Activated T-helper 1 cell treated with anti-CD3 and anti-CD28 coated beads, Interleukin-2, amount 50 U/mL, for 16 hours (primary cell): ENCODE measurements at places on chromosomes 3 and 15.

- no peak for DNase-seq
Measured at GRCh38 chr3:118436697-118437262, 597.9 kb downstream of the IGSF11 start.

DNA sequence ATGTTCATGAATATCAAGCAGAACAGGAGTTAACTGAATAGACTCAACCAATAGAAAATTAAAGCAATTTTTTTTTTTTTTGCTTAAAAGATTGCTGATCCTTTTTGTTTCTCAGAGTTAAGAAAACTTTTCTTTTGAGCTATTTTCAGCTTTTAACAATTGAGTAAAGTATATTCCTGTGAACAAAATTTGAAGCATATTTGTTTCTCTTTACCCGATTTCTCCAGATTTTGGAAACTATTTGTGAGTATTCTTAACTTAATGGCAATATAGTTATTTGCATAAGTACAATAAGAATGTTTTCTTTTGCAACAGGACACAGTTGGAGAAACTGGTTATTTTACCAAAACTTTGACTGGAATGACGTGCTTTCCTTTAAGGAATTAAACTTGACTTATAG lies 53.4 kb upstream of the C15orf39 start:
- DNase-seq = no peak

DNA sequence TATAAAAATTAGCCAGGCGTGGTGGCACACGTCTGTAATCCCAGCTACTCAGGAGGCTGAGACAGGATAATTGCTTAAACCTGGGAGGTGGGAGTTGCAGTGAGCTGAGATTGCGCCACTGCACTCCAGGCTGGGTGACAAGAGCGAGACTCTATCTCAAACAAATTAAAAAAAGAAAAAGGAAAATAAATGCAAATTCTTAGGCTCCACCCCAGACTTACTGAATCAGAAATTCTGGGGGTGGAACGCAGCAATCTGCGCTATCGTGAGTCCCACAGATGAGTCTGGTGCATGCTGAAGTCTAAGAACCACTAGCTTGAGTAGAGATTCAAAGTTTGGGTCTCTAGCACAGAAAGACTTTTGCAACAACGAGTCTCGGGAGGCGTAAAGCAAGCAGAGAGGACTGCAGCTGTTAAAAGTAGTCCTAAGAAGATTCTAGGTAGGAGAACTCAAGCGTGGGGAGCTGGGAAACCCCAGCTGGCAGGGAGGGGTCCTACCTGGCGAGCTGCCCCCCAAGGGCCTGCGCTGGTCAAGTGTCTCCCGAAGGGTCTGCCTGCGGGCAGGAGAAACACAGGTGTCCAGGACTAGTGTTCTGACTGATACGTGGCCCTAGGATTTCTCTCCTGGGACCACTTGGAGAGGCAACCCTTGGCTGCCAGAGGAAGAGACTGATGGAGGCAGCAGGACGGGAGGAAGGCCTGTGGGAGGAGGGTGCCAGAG lies 21.9 kb downstream of the CEP19 start:
- no peak for DNase-seq

DNA sequence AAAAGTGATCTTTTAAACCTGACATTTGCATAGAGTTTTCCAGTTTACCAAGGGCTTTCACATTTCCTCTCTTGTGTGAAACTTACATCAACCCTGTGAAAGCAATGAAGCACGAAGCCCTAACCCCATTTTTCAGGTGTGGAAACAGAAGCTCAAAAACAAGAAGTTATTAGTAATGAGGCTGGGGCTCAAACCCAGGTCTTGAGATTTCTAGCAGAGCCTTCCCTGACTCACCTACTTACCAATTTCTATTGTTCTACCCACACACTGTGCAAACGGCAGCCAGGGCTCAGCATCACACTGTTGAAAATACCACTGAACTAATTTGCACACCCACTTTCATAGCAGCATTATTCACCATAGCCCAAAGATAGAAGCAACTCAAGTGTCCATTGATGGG lies 117.8 kb upstream of the IGF1R start:
- DNase-seq = no peak

DNA sequence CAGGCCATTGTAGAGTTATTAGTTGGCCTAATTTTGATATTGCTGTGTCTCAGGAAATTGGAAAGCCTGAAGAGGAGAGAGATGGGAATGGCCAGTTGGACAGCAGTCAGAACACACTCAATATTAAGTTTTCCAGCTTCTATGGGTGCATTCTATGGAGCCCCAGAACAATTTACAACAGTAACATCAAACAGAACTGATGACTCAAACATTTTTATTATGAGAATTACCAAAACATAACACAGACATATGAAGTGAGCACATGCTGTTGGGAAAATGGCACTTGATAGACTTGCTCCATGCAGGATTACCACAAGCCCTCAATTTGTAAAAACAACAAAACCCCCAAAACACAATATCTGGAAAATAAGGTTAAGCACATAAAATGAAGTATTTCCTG lies 104.3 kb downstream of the GADL1 start:
- no peak for DNase-seq

GRCh38 chr3:13525827-13526625 lies 22.9 kb upstream of the FBLN2 start:
- DNase-seq = no peak

DNA sequence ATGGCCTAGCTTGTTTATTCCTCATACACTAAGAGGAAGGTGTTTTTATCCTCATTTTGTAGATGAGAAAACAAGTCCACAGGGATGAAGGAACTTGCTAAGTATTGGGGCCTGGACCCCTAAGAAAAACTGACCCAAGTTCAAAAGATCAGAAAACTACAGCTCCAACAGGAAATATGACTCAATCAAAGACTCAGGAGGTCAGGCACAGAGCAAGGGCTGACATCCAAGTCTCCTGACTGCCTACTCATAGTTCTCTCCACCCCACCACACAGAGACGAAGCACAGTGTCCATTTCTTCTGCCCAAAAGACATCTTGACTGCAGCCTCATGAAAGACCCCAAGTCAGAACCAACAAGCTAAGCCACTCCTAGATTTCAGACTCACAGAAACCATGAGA lies 26.9 kb upstream of the TPM1 start:
- no peak for DNase-seq

DNA sequence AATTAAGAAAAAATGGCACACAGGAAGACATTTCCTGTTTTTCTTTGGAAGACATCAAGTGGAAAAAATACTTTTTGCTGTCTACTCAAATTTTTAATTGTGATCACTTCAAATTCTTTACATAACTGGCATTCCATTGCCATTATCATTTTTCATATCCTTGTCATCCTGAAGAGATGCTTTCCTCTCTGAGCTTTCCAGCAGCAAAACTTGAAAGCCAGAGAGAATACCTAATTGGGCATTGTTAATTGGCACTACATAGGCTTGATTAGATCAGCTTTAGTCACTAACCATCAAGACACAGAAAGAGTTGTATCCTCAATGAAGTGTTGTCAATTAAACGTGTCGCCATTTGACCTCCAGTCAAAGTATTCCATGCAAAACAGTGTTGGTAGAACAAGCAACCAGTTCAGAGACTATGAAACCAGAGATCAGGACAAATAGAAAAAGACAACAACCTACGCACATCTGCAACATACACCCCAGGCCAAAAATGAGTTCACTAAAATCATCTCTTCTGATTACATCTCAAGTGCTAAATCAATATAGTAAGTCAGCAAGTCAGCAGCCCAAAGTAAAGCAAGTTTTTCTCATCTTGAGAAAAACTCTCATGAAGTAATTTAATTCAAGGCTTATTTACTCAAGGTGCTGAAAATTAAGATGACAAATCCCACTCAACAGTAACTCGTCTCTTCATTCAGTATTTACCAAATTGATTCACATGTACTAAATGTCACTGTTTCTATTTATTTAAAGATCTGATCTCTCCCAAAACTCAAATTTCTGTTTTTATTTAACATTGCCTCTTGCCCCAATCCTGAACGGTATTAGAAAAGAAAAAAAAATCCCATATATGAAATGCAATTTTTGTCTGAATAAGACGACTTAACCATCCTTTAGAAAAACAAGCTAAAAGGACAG lies 123.0 kb downstream of the SUCLG2 start:
- no peak for DNase-seq

DNA sequence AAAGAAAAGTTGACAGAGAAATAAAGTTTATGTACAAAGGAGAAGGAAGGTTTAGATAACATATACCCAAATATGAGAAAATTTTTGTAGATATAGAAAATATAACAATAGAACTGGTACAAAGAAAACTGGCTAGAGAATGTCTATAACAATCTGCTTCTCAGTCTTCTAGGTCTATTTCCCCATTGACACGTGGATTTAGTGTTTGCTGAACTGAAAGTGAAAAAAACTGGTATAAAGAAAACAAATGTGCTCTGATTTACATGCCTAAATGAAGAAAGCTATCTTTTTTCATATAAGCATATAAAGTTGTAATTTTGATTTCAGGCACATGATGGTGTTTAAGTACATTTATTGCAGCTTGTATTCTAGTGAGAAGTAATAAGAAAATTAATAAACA lies 9.8 kb downstream of the KCNMB2 start:
- DNase-seq = no peak

DNA sequence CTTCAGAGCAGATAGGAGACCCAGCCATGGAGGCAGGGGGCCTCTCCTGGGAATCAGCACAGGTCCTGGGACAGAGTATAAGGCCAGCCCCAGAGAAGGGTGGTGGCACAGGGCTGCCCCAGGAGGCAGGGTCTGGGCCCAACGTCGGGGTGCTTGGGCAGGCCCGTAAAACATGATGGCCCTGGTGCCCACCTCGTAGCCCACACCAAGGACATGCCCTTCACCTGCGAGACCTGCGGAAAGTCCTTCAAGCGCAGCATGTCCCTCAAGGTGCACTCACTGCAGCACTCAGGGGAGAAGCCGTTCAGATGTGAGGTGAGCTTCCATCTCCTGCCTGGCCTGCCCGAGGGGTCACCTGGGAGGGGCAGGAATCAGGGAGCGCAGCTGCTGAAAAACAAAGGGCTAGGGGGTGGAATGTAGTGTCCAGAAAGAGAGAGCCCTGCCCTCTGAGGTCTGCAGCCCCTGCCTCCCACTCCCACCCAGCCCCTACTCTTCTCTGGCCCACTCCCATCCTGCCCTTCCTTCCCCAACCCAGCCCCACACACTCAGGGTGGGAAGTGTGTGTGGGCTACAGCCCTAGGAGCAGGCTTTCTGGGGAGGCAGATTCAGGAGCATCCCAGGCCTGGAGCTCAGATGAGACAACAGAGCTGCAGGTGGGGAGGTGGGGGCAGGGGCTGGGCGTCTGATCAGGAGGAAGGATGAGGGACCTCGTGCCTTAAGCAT lies 9.5 kb downstream of the ZBTB47 start:
- no peak for DNase-seq

DNA sequence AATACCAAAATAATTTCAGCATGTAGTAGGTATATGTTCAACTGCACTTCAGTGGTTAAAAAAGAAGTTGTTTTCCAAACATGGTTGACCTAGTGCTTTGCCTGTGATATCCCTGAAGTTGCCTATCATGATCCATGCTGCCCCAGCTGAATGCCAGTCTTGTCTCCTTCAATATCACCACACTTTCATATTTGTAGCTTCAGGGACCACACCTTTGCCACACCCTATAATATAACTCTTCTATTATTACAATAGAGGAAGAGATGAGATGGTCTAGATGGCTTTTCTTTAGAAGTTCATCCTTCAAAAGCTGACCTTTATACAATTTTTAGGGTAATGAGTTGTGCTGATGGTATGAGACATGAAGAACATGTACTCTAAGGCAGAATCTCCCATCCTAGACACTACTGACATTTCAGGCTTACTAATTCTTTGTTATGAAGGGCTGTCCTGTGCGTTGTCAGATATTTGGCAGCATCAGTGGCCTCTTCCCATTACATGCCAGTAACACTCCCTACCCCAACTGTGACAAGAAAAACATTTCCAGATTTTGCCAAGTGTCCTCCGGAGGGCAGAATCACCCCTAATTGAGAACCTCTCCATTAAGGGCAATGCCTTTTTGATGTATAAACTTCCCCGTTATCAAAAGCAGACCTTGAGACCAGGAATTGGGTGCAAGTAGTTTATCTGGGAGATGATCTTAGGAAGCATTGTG lies 76.2 kb upstream of the PLCL2 start:
- DNase-seq = no peak

GRCh38 chr3:25872200-25872877 lies 82.4 kb downstream of the OXSM start:
- DNase-seq = no peak

GRCh38 chr15:27535445-27536129 lies 563.5 kb downstream of the OCA2 start:
- no peak for DNase-seq

DNA sequence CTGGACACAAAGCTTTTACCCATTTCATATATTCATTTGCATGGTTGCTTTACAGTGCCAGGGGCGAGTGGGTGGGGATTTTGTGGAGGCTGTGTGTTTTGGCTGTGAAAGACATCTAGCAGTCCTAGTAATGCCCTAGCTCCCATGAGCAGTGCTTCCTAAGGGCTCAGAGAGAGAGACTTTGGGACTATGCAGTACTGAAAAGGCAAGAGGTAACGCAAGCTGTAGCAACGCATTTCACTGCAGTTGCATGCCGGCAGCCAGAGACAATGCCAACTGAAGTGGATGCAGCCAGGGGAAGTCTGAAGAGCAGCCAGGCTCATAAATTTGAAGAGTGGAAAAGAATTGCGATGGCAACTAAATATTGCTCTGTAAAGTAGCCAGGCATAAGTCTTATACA lies 27.4 kb upstream of the ATP10A start:
- no peak for DNase-seq

DNA sequence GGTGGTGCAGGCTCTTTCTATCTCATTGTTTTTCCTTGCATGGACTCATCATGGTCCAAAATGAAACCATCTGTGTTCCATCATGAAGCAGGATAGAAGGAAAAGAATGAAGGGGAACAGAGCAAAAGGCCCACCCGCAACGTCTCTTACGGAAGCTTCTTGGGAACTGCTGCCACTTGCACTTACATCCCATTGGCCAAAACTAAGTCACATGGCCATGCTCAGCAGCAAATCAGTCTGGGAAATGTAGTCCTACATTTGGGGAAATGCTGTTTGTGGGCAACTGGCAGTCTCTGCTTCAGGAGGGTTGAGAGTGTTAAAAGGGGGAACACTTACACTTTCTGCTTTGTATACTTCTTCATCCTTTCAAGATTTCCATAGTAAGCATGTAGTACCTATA lies 191.6 kb downstream of the SV2B start:
- DNase-seq = no peak

- no peak for DNase-seq
Measured at GRCh38 chr3:169342652-169343505, 320.6 kb downstream of the MECOM start.

DNA sequence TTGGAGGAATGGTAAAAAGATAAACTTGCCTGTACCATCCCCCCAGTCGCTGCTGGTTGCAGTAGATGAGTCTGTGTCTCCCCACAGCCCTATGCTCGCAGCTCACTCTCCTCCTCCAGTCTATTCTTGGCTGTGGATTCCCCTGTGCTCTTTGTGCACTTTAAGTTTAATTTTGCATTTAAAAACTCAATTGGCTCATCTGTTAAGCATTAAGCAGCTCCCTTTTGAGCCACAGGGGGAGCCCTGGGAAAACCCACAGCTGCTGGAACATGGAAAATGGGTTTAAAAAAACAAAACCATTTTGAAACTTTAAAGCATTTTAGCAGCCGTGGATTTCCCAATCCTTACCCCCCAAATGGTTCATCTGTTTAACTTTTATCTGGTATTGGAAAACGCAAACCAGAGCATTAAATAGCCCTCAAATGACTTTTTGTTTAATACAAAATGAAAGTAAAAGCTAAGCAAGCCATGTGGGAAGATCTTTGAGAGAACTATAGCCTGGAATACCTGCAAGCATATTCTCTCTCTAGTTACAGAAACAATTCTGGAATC lies 536.9 kb downstream of the ZIC1 start:
- DNase-seq = no peak

- DNase-seq = no peak
Measured at GRCh38 chr3:15490158-15490557, 31.3 kb downstream of the COLQ start.
